ENCODE measurements at places on chromosomes 6 and 20. TPM values are rescaled to one million over a fixed set of nuclear protein-coding genes. Genes with fewer than 3 reads are reported as not detected.

The STK35 gene
- 6.8 TPM for polyA plus RNA-seq

GRCh38 chr20:6651561-6651960 is 115.9 kb upstream of the BMP2 start:
- DNase-seq = no peak

- DNase-seq = no peak
These were observed 228.2 kb downstream of the MYLK4 start for GRCh38 chr6:2522521-2522920.

The GJA1 gene
- polyA plus RNA-seq = 20.7 TPM

The LINC00237 gene
- polyA plus RNA-seq = not detected

The CNBD2 gene
- 13.6 TPM for polyA plus RNA-seq

The FERMT1 gene
- polyA plus RNA-seq = 0.98 TPM

- DNase-seq = no peak
These were observed 123.3 kb downstream of the NFATC2 start for GRCh38 chr20:51419231-51419630.

DNA sequence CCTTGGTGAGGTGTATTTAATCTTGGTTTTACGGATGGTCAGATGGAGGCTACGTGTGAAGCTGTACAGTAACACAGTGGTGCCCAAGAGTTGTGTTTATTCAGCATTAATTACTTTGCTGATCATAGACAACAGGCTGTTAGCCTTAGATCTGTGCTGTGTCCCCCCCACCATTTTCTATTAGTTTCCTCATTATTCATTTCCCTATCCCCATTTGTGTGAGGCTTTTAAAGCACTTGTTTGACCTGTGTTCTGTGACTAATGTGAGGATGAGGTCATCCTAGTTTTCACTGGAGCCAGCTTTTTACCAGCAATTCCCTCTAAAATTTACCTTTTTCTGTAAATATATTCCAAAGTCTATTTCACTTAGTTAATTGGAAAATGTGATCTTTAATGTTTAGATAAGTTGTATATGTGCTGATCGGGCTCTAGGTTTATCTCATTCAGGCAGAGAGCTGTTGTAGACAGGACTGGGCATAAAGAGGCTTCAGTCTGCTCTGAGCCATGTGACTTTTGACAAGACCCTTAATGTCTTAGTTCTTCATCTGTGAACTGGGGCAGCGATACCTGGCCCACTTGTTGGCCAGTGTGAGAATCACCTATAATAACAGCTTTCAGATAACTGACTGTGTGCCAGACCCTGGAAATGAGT is 8.4 kb downstream of the MAPRE1 start:
- no peak for DNase-seq

- DNase-seq = no peak
These were observed 14.6 kb downstream of the DEF6 start for GRCh38 chr6:35312076-35312800.

- DNase-seq = no peak
These were observed 261.2 kb downstream of the PHACTR1 start for GRCh38 chr6:12977806-12978205.

The MATN4 gene
- polyA plus RNA-seq = 0.24 TPM

- no peak for DNase-seq
These were observed 20.2 kb downstream of the RIPK1 start for GRCh38 chr6:3088446-3088845.

The NHSL1 gene
- 14.4 TPM for polyA plus RNA-seq

The SMLR1 gene
- polyA plus RNA-seq = not detected

DNA sequence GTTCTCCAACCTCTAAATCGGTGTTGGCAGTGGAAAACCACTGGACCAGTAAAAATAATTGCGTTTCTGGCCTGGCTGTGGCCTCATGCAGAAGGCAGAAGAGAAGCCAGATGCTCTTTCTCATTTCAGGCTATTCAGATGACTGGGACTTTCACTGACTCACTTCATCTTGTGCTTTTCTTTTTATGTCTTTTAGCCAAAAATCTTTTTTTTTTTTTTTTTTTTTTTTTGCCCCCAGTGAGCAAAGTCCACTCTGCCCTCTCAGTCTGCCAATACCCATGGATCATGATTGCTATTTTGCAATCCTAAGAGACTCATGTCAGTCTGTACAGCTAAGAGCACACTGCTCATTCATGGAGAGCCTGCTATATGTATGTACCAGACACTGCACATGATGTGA is 962.5 kb downstream of the KIF16B start:
- no peak for DNase-seq

DNA sequence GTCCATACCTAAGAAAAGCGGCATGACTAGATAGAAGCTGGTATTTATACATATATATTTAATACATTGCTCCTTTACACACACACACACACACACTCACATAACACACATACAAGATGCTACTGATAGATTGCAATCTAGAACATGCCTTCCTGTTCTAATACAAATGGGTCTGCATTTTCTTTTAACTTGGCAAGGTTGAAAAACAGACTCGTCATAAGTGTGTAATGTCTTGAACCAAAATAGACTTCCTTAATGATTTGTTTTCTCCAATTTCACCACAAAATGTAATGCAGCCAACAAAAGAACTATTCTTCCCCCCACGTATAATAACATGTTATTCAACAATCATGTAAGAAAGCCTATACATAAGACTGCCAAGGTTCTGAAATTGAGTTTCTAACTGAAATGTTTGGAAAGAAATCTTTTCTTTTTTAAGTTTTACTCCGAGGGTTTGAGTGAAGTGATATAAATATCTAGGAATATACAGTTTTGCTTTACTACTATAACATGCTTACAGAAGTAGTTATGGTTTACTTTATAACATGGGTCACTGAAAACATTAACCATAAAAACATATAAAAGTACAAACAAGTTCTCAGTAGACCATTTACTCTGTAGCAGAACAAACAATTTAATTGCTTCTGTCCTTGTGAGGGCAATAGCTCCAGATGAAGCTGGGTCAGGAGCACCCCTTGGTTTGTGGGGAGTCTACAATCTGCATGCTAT is 207.5 kb downstream of the FOXC1 start:
- DNase-seq = no peak
